ENCODE measurements at places on chromosomes 6 and 20. TPM values are rescaled to one million over a fixed set of nuclear protein-coding genes. Genes with fewer than 3 reads are reported as not detected.

Gene BTN1A1
- under 0.01 TPM for total RNA-seq

Gene ULBP3
- total RNA-seq = 16.7 TPM

Gene CRYBG1
- 7.1 TPM for total RNA-seq

Gene JAG1
- 117 TPM for total RNA-seq

Gene DLK2
- total RNA-seq = 0.28 TPM

Gene VGLL2
- total RNA-seq = not detected

Gene KCNQ2
- 0.19 TPM for total RNA-seq

Gene BPIFB1
- not detected for total RNA-seq

Gene OR2H2
- not detected for total RNA-seq

Gene GTF3C6
- total RNA-seq = 89.9 TPM

Gene BFSP1
- 2.8 TPM for total RNA-seq

Gene TSBP1
- total RNA-seq = not detected

Gene TGM3
- 0.19 TPM for total RNA-seq

Gene TOX2
- 1.4 TPM for total RNA-seq

Gene KIF6
- 0.28 TPM for total RNA-seq

Gene KIF25
- total RNA-seq = 2.0 TPM

Gene FOXA2
- not detected for total RNA-seq

Gene NKAPL
- 2.1 TPM for total RNA-seq

Gene PNLDC1
- total RNA-seq = 0.19 TPM

Gene C20orf202
- not detected for total RNA-seq

Gene CD24
- 12.3 TPM for total RNA-seq

Gene SLC32A1
- under 0.01 TPM for total RNA-seq

Gene LIN28B
- not detected for total RNA-seq

Gene CD93
- total RNA-seq = 2.8 TPM

Gene GABBR1
- 8.2 TPM for total RNA-seq

Gene LY6G6F
- not detected for total RNA-seq

Gene EDN3
- total RNA-seq = not detected

Gene TEAD3
- 6.9 TPM for total RNA-seq

Gene BEND3
- total RNA-seq = 2.5 TPM

Gene OLIG3
- not detected for total RNA-seq

Gene FAM209B
- not detected for total RNA-seq

Gene MEA1
- 65.1 TPM for total RNA-seq
